ENCODE measurements at places on chromosomes 4 and X.

- DNase-seq: no peak
Measured at GRCh38 chr4:156242390-156242789, 288.7 kb upstream of the CTSO start.

DNA sequence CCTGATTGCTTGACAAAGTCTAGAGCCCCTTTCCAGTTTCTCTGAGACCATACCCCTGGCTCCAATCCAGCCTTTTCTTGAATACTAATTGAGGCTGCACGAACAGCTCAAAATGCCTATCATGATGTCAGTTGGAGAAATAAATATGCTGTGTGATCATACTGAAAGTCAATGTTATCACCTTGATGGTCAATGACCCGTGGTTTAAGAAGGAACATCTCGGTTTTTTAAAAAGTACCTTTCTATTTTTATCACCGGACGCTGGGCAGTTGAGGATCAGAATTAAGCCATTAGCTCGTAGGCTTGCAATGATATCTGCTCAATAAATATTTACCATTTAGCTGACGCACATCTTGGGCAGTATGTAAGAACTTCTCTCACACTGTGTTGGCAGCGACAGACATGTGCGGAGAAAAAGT lies 852 bp upstream of the WDR44 start:
- DNase-seq: no peak

DNA sequence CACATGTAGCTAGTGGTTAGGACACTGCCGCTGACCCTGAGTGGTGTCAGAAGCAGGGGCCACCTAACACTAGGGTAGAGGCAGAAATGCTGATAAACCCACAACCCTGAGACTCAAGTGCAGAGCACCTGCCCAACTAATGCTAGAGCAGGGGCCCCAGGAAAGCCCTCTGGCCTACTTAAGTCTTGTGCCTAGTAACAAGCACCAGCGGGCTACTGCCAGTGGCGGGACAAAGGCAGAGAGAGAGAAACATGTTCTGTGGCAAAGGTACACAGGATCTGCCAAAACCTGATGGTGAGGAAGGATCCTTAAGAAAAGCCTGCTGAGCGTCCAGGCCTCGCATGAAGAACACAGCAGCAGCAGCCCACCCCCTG lies 172.4 kb downstream of the PRDM5 start:
- no peak for DNase-seq

DNA sequence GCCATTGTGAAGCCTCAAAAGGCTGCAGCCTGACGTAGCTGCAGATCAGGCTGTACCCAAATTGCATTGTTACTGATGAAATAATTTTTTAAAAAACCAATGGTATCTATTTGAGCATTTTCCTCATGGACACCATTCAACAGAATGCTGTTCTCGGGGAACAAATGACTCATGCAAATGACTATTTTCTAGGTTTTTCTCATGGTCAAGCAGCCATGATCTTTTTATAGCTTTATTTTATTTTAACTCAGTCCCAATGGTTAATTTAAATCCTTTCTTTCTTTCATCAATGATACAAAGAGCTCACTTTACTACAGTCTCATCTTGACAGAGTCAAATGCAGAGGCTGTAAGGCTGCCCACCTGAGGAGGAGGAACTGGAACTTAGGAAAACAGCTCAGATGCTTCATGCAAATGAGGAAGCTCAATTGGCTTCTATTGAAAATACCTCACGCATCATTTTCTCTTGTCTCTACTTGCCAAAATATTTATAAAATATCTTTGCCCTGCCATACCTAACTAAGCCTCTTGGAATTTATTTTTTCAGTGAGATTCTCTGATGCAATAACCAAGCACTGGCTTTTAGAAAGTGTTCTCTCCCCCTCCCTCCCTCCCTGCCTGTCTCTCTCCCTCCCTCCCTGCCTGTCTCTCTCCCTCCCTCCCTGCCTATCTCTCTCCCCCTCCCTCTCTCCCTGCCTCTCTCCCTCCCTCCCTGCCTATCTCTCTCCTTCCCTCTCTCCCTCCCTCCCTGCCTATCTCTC lies 81.0 kb downstream of the SORBS2 start:
- no peak for DNase-seq

DNA sequence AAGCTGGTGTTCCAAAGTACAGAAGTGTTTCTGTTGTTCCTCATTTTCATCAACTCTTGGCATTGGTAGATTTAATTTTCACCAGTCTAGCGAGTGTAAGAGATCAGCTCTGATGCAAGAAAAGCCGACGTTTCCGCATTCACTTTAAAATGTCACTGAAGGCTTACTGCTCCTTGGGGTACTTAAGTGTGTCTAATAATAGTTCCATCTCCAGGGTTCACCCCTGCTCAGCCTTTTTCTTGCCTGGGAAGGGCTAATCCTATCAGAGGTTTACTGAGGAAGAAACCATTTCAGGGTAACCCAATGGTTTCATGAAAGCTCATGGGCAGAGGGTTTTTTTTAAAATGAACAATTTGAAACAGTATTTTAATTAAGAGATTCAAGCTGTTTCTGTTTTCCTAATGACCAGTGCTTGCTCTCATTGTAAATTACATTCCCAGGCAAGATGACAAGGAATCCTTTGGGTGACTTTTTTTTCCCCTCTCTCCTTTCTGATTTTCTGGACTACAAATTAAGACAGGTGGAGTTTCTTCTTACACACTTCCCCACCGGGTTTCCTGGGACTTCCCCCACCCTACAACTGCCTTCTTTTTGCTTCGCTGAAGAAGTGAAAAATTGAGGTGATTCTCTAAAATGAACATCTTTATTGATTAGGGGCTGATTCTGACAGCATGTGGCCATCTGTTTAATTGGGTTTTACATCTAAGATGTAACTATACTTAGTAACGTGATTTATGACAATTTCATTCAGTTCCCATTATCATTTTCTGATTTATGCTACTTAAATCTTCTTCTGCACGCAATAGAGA lies 78.7 kb upstream of the CBLL2 start:
- no peak for DNase-seq

- no peak for DNase-seq
Measured at GRCh38 chr4:80053140-80053910, 19.7 kb downstream of the ANTXR2 start.

DNA sequence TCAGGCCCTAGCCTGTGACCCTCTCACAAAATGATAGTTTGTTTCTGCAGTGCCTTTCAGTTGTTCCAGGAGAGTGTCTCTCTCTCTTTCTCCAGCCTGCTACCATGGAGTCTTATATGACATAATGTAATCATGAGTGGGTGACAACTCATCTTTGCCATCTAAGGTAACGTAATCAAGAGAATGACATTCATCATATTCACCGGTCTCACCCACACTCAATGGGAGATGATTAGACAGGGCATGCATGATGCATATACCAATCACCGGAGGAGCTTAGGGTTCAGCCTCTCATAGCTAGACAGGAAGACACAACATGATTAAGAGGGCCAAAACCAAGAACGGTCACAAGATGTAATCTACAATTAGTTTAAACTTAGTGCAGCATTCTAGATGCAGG lies 97.1 kb upstream of the FAM9B start:
- DNase-seq: no peak

- DNase-seq: no peak
Measured at GRCh38 chr4:36417146-36417545, 135.7 kb downstream of the DTHD1 start.

DNA sequence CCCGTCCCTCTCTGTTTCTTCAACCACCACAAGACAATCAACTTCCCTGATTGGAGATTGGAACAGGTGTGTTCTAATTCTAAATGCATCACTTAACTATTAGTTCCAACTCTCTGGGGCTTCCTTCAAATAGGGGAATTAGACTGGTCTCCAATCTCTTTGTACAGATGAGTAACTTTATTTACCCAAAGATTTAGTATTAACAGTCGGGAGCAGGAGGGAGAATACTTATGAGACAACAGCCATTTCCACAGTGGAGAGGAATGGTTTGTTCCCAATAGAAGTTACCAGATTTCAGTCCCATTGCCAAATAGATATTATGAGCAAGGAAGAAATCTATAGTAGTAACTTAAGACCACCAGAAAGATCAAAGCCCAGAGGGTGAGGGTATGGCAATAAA lies 46.2 kb downstream of the CASK start:
- DNase-seq: no peak

All from NCI-H1930 (cell line).